ENCODE measurements at places on chromosomes 2 and 18.

GRCh38 chr2:27182346-27182745 is 29.5 kb upstream of the ATRAID start:
- no peak for ATAC-seq

DNA sequence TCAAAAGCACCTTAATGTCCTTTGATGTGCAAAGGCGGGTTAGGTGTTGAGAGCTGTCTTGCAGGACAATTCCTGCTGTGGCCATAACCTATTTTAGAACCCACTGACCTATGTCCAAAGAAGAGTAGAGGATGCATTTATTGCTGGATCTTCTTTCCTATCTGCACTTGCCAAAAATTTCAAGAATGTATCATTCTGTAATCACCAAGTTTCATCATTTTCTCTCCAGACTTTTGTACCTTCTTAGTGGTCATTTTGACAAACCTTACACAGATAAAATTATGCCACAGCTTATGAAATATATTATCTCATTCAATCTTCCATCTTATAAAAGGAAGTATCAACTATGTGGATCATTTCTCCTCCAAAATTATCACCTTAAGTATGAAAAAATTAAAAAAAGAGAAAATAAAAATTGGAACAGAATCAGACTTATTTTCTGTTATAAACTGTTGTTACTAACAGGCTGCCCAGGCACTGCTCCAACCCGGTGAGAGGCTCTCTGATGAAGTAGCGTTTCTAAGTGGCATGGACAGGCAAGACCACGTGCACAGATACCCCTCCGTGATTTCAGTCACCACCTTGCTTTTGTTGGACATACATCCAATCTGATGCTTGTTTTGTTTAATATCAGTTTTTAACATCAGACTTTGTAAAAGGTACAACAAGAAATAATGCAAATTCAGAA is 559.9 kb upstream of the ID2 start:
- no peak for ATAC-seq

DNA sequence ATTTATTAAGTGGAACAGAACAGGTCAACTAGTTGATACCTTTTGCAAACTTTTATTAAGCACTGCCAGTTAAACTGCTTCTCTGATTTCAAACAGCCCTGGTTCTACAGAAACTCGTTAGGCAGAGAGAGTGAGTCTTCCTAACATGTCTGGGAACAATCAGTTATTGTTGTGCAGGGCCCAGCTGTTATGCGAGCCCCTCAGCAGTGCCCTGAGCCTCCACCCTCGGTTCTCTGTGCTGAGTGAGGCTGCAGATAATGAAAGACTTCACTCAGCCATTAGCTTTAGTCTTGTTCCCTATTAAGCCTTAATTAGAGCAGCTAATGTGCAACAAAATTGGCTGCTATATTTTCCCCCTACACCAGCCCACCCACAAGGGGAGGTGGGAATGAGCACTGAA is 39.6 kb downstream of the KCTD18 start:
- no peak for ATAC-seq

- no peak for ATAC-seq
Observed at GRCh38 chr2:23449413-23449812, 64.4 kb downstream of the KLHL29 start.

- ATAC-seq = no peak
Observed at GRCh38 chr18:3935305-3935704, 485.3 kb downstream of the TGIF1 start.

GRCh38 chr2:108917526-108917925 is 71.5 kb downstream of the EDAR start:
- ATAC-seq = no peak

Data from activated T-helper 17 cell treated with anti-CD3 and anti-CD28 coated beads, Interleukin-2, amount 50 U/mL, for 72 hours (primary cell).